ENCODE measurements at places on chromosomes 2 and 18.
A peak's percentile ranks its signal among the peaks of the same experiment; 100 is the strongest.

DNA sequence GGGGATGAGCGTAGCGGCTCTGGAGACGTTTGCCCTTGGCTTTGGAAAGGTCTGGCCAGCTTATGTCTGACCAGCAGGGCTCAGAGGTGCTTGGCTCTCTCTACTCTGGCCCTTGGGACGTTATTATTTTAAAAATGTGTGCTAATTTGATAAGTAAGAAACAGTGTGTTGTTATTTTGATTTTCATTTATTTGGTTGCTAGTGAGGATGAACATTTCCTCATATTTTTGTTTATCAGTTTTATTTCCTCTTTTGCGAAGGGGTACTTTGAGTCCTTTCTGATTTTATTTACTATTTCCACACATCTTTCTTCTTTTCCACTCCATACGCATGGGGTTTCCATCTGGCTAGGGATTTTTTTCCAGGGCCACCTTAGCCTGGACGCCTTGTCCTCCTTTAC, 11.4 kb downstream of the CXCR4 start:
- no peak for DNase-seq

DNA sequence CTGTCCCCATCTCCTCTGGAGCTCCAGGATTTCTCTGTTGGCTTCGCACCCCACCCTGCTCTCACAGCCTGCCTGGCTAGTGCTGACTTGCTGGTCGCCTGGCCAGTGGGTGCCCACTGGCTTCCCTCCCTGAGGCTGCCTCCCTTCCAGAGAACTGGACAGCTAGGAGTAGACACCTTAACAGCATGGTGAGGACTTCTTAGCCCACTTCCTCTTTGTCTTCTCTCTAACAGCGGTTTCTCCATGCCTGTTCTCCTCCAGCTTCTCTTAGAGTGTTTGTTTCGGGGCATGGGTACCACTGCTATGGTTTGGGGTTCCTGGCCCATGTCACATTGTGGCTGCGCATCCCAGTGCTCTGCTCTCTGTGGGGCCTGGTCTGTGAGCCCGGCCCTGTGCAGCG, 37.1 kb downstream of the ZNF532 start:
- DNase-seq, result no peak

GRCh38 chr18:66264130-66264529, 339.8 kb downstream of the CDH19 start:
- DNase-seq, result no peak

DNA sequence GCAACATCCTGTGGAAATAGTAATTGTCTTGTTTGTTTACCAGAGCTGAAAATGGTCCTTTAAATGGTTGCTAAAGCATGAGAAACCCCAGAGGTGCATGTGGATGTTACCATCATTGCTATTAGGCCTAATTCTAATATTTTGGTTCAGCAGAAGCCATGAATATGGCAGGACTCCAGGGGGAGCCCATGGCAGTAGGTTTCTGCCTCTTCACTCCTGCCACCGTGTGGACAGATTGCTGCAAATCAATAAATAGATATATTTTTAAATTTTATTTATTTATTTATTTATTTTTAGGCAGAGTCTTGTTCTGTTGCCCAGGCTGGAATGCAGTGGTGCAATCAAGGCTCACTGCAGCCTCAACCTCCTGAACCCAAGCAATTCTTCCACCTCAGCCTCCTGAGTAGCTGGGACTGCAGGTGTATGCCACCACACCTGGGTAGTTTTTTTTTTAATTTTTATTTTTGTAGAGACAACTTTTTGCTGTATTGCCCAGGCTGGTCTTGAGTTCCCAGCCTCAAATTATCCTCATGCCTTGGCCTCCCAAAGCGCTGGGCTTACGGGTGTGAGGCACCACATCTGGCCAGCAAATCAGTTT, 54.9 kb upstream of the CAPN13 start:
- peak; percentile 3 for DNase-seq

- no peak for DNase-seq
Observed at GRCh38 chr2:152419944-152420343, 85.0 kb downstream of the FMNL2 start.

- no peak for DNase-seq
Observed at GRCh38 chr18:79863161-79864005, 65.6 kb downstream of the KCNG2 start.

GRCh38 chr2:8334866-8335325, 347.0 kb upstream of the ID2 start:
- DNase-seq, result no peak

DNA sequence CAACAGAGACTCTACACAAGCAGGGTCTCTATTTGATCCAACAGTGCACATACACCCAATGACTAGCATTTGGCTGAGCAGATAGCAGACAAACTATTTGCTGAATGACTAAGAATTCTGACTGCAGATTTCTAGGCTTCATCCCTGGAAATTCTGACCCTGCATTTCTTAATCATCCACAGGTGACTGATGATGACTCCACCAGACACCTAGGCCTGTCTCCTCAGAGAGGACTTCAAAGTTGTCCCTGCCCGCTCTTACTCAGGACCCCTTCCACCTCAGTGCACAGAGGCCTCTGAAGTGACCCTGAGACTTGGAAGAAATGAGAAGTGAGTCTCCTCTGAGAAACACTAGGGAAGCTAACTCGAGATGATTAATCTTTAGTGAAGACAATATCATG, 51.3 kb downstream of the SEPTIN10 start:
- DNase-seq, result no peak

GRCh38 chr2:202158796-202159195, 79.6 kb downstream of the SUMO1 start:
- no peak for DNase-seq

DNA sequence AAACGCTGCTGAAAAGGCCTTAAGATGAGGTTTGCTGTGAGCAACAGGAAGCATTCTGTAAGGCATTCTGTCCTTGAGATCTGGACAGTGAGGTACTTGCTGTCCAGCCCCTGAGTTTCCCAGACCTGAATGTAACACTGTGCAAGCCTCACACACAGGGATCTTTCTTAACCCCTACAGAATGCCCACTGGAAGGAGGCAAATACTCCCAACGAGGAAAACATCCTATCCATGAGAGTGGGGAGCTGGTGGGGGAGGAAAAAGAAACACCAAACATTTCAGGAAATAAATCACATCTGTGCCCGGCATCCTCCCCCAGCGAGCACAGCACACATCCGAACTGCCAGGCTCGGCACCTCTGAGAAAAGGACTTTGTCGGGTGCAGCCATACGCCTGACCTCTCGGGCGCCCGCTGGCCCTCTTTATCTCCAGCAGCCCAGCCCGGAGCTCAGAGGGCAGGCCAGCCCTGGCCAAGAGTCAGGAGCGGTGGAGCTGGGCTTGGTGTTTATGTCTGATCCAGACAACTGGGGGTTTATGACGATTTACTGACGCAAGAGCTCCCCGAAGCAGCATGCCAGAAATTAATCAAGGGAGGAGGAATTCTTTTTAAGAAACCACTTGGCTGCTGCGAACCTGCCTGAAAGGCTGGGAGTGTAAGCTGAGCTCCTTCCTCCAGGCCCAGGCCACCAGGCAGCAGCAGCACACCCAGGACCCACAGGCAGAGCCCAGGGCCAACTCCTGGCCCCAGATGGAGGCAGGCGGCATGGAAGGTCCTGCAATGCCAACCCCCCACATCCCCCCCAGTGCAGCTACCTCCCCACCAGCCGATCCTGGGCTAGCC, 72.2 kb downstream of the HDAC4 start:
- no peak for DNase-seq

GRCh38 chr18:9434122-9434701, 41.1 kb upstream of the RALBP1 start:
- no peak for DNase-seq

GRCh38 chr2:60735496-60736250, 20.4 kb upstream of the PAPOLG start:
- no peak for DNase-seq

- no peak for DNase-seq
Observed at GRCh38 chr2:197952540-197953202, 148.3 kb downstream of the PLCL1 start.

DNA sequence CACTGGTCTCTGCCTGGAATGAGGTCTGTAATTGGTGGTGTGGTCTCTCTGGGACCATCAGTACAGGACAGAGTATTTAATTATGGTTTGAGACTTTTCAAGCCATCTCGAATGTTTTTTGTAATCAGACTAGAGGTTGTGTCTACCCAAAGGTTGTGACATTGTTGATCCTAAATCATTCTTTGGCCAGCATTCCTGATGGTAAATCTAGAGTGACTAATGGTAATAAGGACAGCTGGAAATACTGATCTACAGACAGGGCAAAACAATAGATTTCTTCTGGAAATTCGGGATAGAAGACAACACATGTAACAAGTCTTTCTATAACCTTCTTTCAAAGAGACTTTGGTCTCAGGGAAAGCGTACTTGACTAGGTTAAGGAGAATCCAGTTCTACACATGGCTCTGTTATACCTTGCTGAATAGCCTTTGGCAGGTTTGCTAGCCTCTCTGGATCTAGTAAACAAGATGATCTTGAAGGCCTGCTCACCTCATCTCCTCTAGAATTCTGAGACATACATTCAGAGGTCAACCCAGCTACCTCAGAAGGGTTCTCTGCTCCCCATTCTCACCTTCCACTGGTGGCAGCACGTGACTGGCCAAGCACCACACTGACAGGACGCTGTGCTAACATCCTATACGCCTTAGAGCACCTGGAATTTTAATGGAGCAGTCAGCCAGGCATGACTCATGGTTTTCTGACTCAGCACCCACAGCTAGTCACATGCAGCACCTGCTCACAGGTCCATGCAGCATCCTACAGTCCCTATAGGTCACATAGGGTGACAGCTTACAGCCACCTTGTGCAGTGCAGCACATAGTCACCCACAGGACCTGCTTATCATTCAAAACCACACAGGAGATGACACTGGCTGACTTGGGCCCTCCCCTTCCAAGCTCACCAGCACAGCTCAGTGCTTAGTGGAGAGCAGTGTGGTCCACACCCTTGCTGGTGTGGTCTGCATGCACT, 12.2 kb downstream of the PLB1 start:
- DNase-seq, result no peak

- DNase-seq, result no peak
Observed at GRCh38 chr18:25449046-25449445, 97.1 kb upstream of the ZNF521 start.

GRCh38 chr2:121133551-121134319, 151.3 kb downstream of the TFCP2L1 start:
- no peak for DNase-seq

- no peak for DNase-seq
Observed at GRCh38 chr2:3134026-3134571, 243.5 kb downstream of the EIPR1 start.

DNA sequence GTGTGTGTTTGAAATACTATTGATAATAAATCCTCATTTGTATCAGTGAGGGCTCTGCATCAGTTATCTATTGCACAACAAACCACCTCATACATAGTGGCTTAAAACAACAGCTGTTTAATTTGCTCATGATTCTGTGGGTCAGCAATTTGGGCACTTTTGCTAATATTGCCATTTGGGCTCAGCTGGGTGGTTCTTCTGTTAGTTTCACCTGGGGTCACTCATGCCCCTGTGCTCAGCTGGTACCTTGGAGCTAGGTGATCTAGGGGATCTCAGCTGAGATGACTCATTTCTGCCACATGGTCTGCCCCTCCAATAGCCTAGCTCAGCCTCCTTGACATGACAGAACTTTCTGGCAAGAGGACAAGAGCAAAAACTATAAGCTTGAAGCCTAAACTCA, 126.3 kb downstream of the LYPD6B start:
- DNase-seq, result no peak

DNA sequence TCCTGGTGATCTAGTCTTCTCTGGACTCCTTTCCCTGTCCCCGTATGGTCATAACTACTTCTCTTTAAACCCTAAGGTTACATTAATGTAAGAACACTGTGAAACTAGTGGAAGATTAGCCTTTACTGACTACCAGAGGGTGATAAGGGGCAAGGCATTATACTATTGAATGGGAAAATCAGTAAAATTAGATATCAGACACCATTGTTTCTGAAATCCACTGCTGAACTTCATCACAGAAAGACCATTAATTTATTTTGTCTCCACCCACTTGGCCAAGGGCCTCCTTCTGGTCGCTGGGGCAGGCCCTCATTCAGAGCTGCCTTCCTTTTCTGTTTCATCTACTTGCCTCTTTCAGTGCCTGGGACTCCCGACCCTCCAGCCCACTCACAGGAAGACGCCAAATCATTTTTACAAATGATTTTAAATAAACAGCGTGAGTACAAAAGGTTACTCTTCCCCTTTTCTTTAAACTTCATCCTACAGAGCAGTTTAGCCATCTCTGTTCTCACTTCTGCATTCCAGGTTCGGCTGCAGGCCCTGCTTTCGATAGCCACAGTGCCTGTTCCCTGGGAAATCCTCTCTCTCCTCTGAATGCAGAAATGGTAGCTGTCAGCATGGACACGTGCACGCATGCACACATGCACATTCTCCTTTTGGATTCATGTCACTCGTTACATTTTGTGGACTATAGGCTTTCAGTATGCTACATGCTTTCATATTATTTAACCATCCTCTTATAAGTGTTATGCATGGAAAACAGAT, 70.3 kb upstream of the DOCK10 start:
- DNase-seq, result no peak

GRCh38 chr2:232113821-232114220, 152.3 kb downstream of the DIS3L2 start:
- no peak for DNase-seq

GRCh38 chr2:42974721-42975717, 182.6 kb upstream of the HAAO start:
- DNase-seq, result peak; percentile 39

DNA sequence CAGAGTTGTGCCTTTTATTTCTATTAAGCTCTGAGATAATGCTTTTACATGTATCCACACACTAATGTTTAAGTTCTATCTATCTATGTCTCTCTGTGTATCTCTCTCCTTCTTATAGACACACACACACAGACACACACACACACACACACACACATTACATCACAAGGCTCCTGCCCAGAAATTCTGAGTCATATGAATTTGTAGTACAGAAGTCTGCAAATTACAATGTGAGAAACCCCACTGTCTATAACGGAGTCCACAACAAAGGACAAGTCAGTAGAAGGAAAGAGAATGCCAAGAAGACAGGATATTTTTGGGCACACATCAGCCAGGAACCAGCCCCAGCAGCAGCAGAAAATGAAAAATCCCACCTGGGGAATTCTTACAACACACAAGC, 142.4 kb downstream of the EN1 start:
- no peak for DNase-seq

DNA sequence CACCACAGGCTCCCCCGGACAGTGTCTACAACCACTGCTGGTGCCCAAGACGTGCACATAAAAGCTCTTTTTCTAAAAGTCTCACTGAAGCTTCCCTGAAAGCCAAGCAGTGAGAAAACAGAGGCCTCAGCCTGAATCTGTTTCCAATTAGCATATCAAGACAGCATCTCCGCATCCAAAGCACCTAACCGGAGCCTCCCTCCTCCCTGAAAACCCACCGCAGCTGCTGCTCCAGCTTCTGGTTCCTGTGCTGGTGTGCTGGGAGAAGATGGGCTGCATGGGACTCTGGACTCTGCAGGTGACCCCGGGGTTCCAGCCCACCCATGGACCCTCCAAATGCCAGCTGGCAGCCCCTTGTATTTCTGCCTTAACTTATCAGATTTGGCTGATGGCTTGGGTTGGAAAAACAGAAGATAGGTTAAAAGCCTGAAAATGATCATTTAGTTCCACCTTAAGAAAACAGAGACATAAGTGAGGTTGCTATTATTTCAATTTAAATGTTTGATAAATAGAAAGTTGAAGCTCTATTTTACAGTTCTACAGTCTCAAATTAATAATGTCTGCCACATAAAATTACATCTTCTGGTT, 103.3 kb downstream of the TMEM18 start:
- no peak for DNase-seq

GRCh38 chr2:16680304-16680703, 14.7 kb upstream of the CYRIA start:
- DNase-seq, result no peak
